ENCODE measurements at places on chromosomes 12 and 14.

DNA sequence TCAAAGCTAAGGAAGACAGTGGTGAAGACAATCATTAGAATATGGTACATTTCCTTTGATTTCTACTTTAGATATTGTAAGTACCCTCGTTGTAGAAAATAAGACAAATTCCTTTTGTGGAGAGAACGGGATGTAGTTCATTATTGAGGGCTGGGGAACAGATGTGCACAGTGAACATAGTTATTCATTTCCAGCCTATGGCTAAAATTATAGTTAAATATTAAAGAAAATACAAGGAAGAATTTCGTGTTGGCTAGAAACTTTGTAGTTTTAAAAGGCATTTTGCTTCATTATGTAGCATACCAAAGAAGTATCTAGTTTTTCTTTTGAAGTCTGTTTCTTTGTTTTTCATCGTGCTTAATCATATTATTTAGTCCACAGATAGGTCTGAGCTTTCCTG lies 201.8 kb downstream of the ESR2 start:
- DNase-seq: no peak

GRCh38 chr12:91332302-91332701 lies 149.7 kb upstream of the DCN start:
- no peak for DNase-seq

GRCh38 chr12:108004319-108004718 lies 124.8 kb upstream of the WSCD2 start:
- DNase-seq: no peak

DNA sequence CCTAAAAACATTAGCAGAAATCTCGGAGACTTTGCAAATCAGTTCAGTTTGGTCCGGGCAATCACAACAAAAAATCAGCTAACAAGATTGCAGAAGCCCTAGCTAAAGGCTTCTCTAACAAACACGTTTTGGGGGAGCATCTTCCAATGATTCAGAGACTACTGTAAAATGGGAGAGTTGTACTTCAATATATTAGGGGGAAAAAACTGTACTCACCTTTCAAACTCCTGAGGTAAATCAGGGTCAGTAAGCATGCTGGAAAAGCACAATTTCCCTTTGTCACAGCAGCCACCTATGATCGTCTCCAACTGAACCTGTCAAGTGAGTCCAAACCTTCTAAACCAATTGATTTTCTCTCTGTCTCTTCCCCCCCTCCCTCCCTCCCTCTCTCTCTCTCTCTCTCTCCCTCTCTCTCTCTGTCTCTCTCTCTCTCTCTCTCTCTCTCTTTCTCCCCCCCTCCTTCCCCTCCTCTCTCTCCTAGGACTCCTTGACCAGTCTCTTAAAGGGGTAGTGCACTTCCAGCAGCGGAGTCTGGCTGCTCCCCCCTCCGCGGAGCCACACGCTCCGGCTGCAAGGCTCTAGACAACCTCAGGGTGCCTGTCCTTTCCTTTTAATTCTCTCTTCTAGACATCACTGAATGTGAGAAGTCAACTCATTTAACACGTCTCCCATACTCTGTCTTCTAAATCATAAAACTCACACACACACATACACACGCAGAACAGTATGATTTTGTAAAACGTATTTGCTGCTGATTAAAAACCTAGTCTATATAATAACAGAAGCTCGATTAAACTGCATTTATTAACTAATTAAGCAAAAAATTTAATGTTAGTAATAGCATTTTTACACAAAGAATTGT lies at the start of gene SOX5:
Gene SOX5 (minus strand): TSS at position 323 of the 862 bp plus-strand sequence. CDS start 69 bp downstream, at position 254.
- DNase-seq: peak; percentile 29

DNA sequence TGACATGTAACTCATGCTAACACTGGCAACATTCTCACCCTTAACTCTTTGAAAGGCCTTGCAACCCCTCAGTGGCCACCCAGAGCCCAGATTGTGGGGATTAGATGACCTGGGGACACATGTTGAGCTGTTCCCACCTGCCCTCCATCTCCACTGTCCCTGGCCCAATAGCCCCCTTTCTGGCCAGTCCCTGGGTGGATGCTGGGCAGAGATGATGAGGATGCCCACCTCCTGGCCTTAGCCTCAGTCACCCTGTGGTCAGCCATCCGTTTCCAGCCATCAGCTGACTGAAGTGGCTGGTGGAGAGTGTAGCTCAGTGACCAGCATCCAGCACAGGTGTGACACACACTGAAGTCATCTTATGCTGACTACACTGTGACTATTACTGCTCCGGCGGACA lies 4.7 kb downstream of the ANHX start:
- no peak for DNase-seq

DNA sequence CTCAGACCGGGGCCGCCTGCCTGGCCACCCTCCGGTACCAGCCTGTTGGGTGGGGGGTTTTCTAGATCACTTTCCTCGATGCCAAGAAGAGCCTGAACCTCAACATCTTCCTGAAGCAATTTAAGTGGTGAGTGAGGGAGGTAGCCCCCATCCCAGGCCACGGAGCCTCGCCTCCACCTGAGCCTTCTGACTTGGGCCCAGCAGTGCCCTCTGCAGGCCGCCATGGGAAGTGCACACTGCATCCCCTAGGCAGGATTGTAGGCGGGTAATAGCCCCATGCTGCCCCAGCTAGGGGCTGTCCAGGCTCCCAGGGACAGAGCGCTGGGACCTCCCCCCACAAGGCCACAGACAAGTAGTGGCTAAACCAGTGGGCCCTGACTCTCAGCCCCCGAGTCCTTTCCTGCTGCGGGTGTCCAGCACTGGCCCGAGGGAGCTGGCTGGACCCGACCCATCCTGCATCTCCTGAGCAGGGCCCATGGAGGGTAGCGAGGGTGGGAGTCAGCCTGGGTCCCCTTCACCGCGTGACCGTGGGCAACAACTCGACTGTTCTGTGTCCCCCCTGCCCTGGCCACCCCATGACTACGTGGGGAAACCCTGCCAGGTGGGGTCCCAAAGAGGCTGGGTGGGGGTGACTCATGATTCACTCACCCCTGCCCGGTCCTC lies 15.3 kb upstream of the ADSS1 start:
- DNase-seq: peak; percentile 39

- DNase-seq: no peak
These were observed 15.8 kb downstream of the DTD2 start for GRCh38 chr14:31441273-31442111.

GRCh38 chr14:35333797-35334743 lies 41.9 kb downstream of the PSMA6 start:
- no peak for DNase-seq
